HCT116 (cell line): ENCODE measurements at places on chromosomes 7 and 10.

DNA sequence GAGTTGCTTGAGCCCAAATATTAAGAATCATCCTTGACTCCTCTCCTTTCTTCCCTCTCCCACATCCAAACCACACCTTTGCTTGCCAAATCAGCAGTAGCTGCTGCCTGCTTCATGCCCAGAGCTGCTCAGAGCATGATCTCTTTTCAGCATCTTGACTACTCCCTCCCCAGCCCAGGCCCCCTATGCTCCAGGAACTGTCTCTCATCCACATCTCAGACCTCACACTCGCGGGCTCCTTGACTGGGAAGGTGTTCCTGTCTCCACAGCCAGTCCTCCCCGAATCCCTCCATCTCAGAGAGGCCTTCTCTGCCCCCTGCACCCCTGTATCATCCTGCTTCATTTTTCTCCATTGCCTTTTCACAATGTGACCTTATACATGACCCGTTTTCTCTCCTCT, 157.0 kb downstream of the DNAJB6 start:
- DNase-seq: no peak

GRCh38 chr7:131293018-131293417, 34.7 kb upstream of the MKLN1 start:
- DNase-seq: no peak

GRCh38 chr10:85311613-85312337, 983.4 kb downstream of the CCSER2 start:
- DNase-seq: no peak

DNA sequence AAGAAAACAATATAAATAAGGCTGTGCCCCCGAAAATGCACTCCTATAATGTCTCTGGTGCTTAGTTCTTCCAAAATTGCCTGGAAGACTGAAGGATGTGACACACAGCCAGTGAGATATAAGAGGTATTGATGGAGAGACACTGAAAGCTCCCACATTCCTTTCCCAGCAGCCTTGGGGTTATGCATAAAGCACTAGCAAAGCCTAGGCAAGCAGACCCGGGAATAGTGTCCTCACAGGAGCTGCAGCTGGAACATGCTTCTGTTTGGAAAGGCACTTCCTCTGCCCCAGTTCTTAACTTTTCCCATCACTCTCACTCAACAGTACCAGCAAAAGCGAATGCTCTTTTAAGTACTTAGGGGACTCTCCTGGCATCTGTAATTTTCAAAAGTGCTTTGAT, 178.0 kb downstream of the AMPH start:
- no peak for DNase-seq

- DNase-seq: no peak
These were observed 106.8 kb upstream of the APBB1IP start for GRCh38 chr10:26331371-26331770.

DNA sequence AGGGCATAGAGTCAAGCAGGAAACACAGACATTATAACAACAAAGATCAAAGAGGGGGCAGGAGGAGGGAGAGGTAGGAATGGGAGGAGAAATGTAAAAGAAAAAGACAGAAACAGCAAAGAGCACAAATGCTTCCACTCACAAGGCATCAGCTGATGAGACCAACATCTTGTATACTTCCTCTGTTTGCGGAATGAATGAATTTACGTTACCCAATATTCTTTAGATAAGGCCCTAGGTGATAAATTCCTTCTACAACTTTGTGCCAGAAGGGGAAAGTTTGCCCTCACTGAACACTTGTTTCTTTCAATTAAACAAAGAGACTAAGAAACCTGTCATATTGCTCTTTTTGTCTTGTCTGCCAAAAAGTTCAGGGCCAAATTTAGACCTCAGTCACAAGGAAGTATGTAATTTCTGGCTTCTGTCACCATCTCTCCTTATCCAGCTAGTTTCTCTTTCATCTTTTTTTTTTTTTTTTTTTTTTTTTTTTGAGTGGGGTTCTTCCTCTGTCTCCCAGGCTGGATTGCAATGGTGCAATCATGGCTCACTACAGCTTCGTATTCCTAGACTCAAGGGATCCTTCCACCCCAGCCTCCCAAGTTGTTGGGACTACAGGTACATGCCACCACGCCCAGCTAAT, 116.4 kb upstream of the NANOS1 start:
- DNase-seq: no peak

- no peak for DNase-seq
These were observed 1274.9 kb upstream of the SORCS1 start for GRCh38 chr10:108439397-108439796.

DNA sequence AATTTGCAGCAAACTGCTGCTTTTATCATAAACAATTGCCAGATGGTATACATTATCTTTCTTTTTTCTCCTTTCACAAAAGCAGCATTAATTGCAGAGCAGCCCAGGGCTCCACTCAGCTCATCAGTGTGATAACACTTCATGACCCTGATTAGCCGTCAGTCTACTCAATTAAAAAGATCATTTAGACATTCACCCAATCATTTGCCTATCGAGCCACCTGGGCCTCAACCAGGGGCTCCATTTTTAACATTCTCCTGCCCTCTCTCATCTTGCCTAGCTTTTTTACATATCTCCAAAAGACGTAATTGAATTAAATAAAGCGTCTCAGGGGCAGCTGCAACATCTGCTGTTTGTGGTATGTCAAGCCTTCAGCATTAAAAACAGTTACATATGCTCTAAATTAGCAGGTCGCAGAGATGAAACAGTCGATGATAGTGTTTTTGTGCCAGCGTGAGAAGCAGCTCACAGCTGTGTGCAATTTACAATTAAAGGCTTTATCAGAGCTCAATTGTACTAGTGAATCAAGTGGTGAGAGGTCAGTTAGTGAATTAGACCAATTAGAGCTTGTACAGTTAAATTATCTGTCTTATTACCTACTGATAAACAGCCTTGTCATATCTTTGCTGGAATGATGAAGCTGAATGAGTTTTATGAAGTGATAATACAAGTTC, 522.5 kb downstream of the ETV1 start:
- no peak for DNase-seq

- DNase-seq: peak; percentile 15
These were observed 644 bp downstream of the UMAD1 start for GRCh38 chr7:7641129-7641663.

DNA sequence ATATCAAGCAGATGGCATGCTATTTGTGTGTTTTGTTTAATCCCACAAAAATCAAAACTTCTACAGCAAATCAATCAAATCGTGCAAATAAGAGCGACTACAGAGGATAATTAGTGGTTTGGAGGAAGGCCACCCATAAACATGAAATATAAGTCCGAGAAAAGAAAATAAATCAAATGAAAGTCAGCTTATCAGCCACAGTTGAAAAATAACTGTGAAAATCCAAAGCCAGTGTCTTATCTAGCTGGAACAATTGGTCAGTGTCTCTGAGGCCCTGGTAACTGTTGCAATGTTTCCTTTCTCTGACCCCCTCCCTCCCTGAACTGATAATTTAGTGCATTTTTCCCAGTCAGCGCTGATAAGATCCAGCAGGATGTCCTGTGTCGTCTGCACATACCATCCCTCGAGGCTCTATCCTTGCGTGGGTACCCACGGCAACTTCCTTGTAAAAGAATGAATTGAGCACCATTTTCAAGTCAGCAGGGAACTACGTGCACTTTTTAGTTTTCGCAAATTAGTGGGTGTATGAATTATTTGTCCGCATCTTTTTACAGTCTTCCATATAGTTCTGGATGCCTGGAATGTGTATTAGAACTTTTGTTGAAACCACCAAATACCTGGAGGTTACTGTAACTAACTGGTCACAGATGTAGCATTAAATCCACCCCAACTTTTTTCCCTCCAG, 10.8 kb upstream of the JCAD start:
- DNase-seq: no peak

GRCh38 chr10:80454513-80455460, 677 bp downstream of the TSPAN14 start:
- no peak for DNase-seq

- DNase-seq: no peak
These were observed 756.0 kb downstream of the KCNMA1 start for GRCh38 chr10:76881477-76882220.
